ENCODE measurements at places on chromosomes 13 and 19.

DNA sequence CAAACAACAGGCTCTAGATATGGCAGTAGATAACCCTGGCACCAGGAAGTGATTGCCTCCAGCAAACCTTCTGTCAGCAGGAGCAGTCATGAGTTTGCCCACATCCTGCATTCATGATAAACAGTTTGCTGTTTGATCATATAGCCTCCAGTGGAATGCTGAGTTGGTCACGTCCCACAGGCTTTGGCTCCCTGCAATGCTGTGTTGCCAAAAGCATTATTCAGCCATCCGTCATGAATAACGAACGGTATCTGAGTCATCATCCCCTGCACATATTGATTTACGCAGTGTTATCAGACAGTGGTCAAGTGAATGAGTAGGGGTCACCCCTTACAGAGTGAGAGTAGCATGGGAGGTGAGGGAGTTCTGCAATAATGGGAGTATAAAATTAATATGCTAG, 21.9 kb upstream of the ZNF432 start:
- no peak for DNase-seq

DNA sequence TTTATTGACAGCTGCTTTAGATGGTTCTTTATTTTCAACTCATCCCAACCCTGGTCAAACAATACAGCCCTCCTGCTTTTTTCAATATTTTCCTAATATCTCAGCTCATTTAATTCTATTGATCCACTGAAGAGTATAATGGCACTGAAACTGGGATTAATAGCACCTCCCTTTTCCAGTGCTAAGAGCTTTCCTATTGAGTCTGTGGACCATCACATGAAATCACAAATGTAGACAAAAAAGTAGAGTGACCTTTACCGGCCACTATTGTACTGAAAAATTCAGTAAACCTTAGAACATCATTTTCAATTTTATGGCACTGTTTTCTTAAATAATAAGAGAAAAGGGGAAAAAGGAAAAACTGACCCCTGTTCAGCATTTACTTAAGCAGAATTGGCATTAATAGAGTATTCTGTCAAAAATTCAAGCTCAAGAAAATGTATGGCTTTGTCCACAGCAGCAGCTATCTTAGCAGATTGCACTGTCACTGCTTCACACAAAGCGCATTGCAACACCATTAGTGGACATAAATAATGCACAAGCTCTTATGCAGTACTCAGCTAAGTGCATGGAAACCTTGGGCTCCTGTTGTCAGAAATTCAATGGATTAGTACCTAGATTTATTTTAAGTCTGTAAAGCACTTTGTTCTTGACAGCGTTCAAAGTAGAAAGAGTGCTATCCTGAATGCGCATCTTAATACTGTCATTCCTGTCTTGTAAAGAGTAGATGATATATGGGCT, 851.0 kb upstream of the KLHL1 start:
- no peak for DNase-seq

- DNase-seq = peak; percentile 79
Measured at GRCh38 chr13:40060296-40061007, 405.0 kb downstream of the COG6 start.

DNA sequence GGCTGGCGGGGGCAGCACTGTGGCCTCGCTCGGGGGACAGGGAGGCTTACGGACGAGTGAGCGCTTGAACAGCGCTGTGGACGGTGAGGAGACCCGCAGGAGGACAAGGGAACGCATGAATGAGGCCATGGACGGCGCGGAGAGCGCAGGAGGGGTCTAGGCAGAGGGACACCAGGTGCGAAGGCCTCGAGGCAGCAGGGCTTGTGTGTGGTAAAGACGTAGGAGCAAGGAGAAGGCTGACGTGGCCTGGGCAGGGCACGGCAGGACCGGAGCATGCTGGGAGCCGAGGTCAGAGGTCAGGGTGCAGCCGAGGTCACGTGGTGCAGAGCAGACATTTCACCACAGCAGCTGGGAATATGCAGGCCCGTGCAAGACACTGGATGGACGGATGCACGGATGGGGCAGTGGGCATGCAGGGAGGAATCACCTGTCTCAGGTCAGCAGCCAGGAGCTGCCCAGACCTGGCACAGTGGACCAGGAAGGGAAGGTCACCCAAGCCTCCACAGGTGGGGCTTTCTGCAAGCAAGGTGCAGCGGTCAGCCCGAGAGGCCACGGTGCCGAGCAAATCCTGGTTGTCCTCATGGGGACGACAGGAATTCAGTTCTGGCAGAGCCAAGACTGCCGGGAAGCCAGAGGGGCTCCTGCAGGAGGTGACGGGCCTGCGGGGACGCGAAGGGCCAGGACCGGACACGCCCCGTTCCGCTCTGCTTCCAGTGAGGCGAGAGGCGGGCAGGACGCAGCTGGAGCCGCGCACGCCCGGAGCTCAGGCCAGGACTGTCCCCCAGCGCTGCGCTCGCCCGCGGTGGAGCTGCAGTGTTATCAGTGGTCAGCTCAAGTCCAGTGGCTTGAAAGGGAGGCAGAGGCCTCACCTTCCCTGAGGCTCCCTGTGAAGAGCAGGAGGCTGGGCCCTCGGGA, 72.2 kb downstream of the RASA3 start:
- DNase-seq = no peak

DNA sequence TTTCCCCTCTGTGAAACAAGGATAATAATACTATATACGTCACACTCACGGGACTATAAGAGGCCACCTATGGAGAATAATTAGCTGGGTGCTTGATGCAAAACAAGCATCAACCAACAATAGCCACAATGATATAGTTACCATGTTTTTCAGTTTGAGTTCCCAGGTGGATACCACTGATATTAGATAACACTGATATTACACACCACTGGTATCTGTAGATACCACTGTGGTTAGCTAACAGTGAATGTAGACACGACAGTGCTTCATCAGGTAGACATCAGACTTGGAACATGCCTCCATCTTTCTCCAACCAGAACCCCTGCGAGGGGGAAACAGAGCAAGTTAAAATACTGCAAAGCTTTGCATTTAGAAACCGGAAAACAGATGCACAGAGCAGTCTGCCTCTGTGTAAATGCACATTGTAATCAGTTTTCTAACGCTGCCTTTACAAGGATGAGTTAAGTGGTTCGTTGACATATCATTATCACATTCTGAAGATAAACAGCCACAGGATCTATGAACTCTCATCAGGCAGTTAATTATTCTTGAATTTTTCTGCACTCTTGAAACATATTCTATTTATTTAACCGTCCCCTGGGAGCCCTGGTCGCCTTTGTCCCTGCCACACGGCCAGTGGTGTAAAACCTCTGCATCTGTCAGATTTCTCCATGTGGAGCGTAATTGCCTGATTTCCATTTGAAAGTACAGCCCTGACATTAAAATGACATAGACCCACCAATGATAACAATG, 80.7 kb downstream of the RNASEH2B start:
- DNase-seq = no peak

GRCh38 chr13:39670445-39670844, 15.0 kb downstream of the COG6 start:
- DNase-seq = no peak

DNA sequence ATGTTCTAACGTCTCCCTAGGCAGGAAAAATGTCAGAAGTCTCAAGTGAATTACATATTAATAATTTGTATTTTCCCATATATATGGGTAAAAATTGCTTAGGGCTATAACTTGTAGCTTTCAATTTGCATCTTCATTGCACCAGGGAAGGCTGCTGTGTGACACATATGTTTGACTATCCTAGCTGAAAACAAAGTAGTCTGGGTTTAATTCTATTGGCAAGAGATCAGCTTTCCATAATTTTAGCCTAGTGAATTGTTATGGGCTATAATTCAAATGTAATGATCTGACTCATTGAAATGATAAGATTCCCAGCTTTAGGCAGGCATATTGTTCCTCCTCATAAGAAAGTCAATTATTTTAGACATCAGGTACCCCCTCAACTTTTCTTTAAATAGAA, 553.1 kb downstream of the DCT start:
- no peak for DNase-seq

DNA sequence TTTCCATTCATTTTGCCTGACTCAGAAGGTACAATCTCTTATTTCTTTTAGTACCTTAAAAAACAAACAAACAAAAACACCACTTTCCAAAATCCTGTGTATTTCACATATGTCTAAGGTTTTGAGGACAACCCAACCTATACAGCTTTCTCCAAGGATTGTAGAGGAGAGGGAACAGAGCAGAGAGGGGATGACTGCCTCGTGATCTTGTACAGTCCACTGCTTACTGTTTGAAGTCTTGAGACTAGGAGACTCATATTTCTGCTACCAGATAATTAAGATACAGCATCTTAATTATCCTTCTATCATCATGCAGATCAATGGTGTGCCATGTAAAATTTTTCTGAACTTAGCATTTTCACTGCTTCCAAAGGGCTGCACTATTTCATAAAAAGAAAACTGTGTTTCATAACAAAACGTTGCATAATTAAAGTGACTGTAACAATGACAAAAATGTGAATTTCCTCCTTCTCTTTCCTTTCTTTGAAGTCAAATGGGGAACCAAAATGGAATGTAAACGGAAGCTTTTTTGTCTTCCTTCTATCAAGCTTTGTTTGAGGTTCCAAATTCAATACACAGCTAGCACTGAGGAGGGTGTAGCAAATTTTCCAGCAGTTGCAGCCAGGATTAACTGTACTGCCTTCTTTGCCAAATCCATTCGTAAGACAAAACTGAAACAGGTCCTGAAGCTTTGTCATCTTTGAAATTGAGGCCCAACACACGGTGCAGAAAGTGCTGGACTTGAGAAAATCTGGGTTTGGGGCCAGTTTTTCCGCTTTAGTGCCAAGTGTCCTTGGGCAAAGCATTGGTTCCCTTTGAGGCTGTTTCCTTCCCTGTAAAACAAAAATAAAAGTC, 34.9 kb upstream of the RCBTB2 start:
- no peak for DNase-seq

- no peak for DNase-seq
Measured at GRCh38 chr19:29596885-29597525, 9.1 kb upstream of the POP4 start.

DNA sequence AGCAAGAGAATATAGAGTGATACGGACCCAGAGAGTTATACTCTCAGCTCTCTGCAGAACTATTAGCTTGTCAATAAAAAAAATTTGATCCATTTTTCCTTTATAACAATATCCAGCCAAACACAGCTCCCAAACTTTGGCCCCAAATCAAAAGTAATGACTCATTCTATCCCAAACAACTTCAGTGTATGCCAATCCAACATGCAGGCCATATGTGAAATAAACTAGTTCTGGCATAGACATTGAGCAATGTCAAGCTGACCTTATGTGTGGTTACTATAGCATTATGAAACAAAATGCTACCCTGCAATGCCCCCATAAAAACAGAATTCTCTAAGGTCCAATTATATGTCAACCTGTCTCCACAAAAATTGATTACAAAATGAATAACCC, 209.5 kb downstream of the DNAJC15 start:
- DNase-seq = no peak

DNA sequence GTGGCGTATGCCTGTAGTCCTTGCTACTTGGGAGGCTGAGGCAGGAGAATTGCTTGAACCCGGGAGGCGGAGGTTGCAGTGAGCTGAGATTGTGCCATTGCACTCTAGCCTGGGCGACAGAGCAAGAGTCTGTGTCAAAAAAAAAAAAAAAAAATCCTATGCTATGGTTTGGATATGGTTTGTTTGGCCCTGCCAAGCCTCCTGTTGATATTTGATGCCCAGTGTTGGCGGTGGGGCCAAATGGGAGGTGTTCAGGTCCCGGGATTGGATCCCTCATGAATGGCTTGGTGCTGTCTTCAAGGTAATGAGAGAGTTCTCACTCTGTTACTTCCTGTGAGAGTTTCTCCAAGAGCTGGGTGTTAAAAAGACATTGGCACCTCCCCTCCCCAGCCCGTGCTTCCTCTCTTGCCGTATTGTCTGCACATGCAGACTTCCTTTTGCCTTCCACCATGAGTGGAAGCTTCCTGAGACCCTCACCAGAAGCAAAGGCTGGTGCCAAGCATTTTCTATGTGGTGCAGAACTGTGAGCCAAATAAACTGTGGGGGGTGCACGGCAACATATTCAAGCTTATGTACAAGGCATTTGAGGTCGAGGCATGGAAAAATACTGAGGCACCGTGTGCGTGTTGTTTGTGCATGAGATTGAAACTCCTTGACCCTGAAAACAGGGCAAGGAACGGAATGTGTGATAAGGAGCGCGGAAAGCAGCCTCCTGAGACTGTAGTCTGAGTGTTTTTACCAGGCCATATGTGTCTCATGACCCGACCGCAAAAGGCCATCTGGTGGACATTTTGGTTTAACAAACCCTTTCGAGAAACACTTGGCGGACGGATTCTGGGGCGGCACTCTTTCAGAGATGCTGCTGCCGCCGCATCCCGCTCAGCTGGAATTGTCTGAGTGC, 7.3 kb downstream of the SIGLEC9 start:
- DNase-seq = no peak

DNA sequence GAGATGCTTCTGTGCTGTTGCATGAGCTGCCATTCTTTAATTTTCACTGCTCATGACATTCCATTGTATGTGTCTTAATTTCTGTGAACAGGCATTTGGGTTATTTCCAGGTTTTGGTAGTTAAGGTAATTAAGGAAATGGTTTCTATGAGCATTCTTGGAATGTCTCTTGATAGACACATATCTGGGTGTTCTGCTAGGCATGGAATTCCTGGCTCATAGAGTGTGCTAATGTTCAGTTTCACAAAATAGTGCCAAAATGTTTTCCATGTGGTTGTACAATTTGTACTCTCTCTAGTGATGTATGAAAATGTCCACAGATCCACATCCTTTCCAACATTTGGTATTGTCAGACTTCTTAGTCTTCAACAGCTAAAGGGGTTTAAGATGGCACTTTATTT, 680.9 kb upstream of the SGCG start:
- no peak for DNase-seq

DNA sequence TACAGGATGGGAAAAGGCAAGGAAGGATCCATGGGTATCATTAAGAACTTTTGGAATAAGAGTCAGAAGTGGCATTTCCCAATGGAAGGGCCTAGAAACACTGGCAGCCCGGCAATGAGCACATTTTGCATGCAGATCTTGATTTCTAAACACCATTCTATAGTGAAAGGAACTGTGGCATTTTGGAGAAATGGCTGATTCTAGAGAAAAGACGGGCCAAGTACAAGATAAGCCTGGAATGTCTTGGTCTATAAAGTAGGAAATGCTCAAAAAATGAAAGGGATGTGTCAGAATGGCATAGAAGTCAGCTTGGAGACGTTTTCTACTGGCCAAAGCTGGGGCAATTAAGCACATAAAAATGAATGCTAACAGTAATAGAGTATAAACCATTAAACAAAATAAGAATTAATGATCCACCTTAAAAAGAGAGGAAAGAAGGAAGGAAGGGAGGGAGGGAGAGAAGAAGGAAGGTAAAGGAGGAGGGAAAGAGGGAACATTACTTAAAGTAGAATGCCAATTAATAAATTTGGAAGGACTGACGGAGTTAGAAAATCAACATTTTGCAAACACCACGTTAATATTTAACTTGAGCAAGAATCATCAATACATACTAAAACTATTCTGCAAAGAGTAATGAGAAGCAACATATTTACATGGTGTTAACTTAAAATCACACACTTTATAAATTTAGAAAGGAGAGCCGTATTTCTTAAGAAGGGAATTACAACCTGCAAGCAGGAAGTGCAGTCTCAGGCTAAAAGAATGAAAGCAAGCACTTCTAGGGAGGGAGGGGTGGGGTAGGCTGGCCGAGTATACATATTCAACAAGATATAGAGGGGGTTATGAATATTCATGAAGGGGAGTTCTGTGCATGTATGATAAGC, 78.9 kb downstream of the ANKRD10 start:
- no peak for DNase-seq

- no peak for DNase-seq
Measured at GRCh38 chr13:55517312-55517711, 1623.4 kb upstream of the PRR20A start.

GRCh38 chr19:39296906-39297305, 699 bp downstream of the IFNL1 start:
- DNase-seq = peak; percentile 22

GRCh38 chr19:4186087-4186993, 3.9 kb downstream of the ANKRD24 start:
- DNase-seq = peak; percentile 51

Measured in NCI-H1105 (cell line).